ENCODE measurements at places on chromosomes 11 and 22. TPM values are rescaled to one million over a fixed set of nuclear protein-coding genes. Genes with fewer than 3 reads are reported as not detected.

NXPE1 gene
- not detected for total RNA-seq

RIMBP3C gene
- total RNA-seq: under 0.01 TPM

PKNOX2 gene
- under 0.01 TPM for total RNA-seq

ASCL2 gene
- not detected for total RNA-seq

TIMP3 gene
- total RNA-seq: 5.2 TPM

SPATA19 gene
- total RNA-seq: not detected

SEPTIN3 gene
- not detected for total RNA-seq

RHOD gene
- total RNA-seq: 6.2 TPM

TRIM48 gene
- total RNA-seq: not detected

SCO2 gene
- total RNA-seq: 4.9 TPM

P2RX6 gene
- under 0.01 TPM for total RNA-seq
